Body of pancreas (tissue), 4 donors: ENCODE measurements at places on chromosomes 4 and X.

DNA sequence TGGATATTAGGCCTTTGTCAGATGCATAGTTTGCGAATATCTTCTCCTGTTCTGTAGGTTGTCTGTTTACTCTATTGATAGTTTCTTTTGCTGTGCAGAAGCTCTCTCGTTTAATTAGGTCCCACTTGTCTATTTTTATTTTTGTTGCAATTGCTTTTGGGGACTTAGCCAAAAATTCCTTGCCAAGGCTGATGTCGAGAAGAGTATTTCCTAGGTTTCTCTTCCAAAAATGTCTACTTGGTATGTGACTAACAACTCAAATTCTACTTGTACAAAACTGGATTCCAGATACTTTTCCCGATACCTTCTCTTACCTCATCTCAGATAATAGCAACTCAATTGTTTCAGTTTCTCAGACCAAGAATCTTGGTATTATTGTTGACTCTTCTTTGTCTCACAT, 142.4 kb upstream of the GLRA2 start:
- H3K36me3 ChIP-seq = no peaks in the 10 kb centered on the region
- H3K27ac ChIP-seq = no peak overlapping the region
- no peak for DNase-seq
- H3K4me3 ChIP-seq = no peak overlapping the region

GRCh38 chrX:5870238-5870637, 358.4 kb downstream of the NLGN4X start:
- H3K27ac ChIP-seq = no peak overlapping the region
- H3K4me3 ChIP-seq = no peak overlapping the region
- no peaks in the 10 kb centered on the region for H3K27me3 ChIP-seq
- DNase-seq = no peak

- no peak for DNase-seq
- H3K27ac ChIP-seq = no peak overlapping the region
- no peaks in the 10 kb centered on the region for H3K4me1 ChIP-seq
- H3K36me3 ChIP-seq = no peaks in the 10 kb centered on the region
Measured at GRCh38 chrX:19332983-19333382, 10.7 kb upstream of the PDHA1 start.

GRCh38 chr4:6891436-6892170, 18.0 kb upstream of the TBC1D14 start:
- no peak overlapping the region for H3K27ac ChIP-seq
- DNase-seq = no peak
- no peaks in the 10 kb centered on the region for H3K36me3 ChIP-seq
- H3K4me1 ChIP-seq = peaks cover 18% of the 10 kb centered on the region
